ENCODE measurements at places on chromosomes 4 and X.

GRCh38 chr4:12963912-12964311 is 520.2 kb downstream of the RAB28 start:
- DNase-seq, result no peak

DNA sequence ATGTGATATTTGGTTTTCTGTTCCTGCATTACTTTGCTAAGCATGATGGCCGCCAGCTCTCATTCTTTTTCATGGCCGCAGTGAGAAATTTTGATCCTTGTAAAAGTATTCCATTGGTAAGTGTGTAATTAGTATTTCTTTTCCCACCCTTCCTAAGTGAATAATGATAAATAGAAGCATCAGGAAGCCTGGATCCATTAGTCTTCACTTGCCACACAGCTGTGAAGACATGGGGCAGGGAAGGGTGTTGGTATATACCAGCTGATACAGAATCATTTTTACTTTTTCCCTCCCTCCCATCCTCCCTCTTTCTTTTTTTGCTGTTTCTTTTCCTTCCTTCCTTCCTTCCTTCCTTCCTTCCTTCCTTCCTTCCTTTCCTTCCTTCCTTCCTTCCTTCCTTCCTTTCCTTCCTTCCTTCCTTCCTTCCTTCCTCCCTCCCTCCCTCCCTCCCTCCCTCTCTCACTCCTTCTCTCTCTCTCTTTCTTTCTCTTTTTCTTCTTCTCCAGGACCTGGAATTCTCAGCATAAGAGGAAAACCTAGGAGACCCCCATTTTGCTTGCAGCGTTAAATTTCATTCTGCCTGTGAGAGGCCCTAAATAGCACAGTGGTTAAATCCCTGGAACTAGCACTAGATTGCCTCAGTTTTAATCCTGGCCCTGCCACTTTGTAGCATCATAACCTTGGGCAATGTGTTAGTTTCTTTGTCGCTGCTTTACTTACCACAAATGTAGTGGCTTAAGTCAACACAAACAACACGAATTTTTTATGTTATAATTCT is 1.4 kb upstream of the NR0B1 start:
- DNase-seq, result no peak

DNA sequence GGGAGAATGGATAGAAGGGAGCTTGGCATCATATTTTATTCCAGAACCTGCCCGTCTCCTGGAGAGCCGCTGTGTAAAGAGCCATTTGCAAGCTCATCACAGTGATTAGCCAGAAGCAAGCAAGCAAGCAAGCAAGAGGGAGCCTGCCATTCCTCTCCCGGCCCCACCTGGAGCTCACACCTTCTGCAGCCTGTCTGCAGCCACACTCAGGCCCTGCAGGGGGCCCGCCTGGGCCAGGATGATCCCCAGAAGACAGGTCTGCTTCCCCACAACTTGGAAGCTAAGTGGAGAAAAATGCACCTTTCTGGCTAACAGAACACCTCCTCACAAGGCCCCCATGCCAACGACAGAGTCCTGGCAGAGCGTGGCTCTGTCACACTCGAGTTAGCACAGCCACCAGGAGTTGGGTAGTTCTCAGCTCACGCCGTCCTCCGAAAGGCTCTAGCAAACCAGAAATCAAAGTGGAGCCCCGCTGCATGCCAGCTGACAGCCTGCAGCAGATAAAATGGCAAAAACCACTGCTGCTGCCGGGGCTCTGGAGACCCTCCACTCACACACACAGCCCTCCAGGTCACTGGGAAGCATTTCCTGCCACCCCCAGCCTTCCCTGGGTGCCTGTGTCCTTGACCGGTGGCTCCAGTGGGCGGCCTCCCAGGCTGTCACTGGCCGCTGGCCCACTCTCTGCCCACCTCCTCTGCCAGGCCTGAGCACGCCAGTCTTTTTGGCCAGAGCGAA is 54.9 kb downstream of the DCTD start:
- no peak for DNase-seq

- peak; percentile 90 for DNase-seq
Measured at GRCh38 chrX:40107291-40108161, 9.8 kb upstream of the BCOR start.

GRCh38 chr4:133498149-133498548 is 349.1 kb downstream of the PCDH10 start:
- DNase-seq, result no peak

- DNase-seq, result no peak
Measured at GRCh38 chrX:102154218-102154860, 1.4 kb downstream of the BEX5 start.

DNA sequence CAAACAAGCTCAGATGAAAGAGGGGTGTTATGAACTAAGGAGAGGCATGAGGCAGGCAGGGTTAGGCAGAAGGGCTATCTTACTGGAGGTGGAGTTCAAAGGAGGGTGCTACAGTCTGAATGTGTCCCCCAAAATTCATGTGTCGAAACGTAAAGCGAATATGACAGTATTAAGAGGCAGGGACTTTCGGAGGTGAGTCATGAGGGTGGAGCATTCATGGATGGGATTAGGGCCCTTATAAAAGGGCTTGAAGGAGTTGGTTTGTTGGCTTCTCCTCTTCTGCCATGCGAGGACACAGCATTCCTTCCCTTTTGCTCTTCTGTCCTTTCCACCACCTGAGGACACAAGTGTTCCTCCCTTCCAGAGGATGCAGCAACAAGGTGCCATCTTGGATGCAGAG is 22.9 kb downstream of the APLN start:
- peak; percentile 44 for DNase-seq

DNA sequence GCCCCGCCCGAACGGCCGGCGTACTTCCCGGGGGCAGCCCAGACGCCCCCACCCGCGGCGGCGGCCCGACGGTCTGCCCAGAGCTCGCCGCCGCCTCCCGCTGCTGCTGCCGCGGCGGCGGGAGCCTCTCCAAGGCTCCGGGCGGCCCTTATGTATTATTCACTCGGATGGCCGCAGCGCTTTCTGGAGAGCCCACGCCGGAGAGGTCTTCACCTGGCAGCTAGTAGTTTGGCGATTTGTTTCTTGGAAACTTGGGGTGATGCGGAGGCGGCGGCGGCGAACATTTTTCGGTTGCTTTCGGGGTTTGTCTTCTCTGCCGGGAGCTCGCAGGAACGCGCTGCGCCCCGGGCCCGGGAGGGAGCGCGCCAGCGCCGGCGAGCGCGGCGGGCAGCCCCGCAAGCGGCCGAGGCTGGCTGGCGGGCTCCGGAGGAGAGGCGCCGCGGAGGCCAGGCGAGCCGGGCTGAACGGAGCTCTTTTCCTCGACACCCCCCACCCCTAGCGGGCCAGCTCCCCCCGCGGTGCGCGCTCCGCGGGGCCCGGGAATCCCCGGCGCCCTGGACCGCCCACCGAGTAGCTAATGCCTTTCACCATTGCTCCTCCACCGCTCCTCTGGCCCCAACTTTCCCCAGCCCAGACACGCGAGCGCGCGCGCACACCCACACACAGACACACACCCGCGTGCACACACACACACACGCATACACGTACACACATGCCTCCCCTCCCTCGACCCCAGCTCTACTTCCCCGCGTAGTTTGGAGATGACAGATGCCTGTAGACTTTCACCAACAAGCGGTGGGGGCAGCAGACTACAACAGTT is 113.5 kb downstream of the DHX15 start:
- no peak for DNase-seq

DNA sequence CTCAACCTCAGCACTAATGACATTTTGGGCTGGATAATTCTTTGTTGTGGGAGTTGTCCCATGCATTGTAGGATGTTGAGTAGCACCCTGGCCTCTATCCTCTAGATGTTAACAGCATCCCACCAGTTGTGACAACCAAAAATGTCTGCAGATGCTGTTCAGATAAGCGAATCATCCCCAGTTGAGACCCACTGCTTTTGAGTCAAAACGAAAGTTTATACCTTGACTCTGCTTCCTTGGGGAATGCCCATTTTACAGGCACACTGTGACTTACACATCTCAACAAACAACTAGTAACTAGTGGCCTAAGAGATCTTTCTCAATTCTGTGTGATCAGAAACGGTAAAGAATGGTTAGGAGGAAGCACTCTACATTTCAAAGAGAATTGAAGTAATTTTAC is 37.0 kb downstream of the SEPSECS start:
- DNase-seq, result no peak

DNA sequence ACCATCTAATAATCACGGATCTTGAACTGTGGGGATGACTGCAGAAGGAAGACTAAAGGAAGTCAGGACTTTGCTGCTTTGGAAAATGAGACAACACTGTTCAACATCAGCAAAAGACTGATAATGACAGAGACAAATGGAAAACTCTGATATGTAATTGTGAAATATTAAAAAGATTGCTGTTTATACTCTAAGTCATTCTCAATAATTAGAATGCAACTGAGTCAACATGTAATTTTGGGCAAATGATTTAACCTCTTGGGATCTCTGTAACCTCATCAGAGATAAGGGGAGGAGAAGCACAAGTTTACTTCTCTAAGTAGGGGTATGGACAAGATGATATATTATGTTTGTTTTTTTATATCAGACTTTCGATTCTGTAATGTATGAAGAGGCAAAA is 121.9 kb downstream of the GASK1B start:
- DNase-seq, result no peak

DNA sequence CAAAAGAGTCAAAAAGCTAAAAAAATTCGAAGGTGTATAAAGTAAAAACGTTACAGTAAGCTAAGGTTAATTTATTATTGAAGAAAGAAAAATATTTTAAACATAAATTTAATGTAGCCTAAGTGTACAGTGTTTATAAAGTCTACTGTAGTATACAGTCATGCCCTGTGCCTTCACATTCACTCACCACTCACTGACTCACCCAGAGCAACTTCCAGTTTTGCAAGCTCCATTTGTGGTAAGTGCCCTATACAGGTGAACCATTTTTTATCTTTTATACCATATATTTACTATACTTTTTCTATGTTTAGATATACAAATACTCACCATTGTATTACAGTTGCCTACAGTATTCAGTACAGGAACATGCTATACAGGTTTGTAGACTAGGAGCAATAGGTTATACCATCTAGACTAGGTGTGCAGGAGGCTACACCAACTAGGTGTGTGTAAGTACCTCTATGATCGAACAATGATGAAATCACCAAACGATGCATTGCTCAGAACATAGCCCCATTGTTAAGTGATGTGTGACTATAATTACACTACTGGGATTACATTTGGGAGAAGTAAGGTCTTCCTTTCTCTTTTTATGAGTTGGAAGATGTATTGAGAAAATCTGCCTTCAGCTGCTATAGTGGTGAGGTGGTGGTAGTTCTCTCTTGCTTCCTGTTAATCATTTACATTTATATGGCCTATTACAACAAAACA is 27.2 kb downstream of the TMSB4X start:
- DNase-seq, result peak; percentile 70

DNA sequence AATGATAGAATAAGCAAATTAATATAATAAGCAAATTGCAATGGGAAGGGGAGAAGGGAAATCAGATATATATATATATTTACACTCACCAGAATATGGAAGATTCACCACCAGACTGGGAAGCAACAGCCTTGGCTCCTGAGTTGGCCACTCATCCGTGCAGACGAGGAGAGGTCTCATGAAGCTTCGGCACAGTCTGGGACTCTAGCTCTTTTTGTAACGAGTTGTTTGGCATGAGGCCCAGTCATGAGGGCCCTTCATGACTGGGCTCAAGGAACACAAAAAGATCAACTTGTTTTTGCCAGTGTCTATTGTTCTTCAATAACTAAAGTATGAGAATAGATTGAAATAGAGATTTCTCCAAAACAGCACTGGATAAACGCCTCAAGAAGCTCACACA is 176.4 kb downstream of the ADGRA3 start:
- no peak for DNase-seq

DNA sequence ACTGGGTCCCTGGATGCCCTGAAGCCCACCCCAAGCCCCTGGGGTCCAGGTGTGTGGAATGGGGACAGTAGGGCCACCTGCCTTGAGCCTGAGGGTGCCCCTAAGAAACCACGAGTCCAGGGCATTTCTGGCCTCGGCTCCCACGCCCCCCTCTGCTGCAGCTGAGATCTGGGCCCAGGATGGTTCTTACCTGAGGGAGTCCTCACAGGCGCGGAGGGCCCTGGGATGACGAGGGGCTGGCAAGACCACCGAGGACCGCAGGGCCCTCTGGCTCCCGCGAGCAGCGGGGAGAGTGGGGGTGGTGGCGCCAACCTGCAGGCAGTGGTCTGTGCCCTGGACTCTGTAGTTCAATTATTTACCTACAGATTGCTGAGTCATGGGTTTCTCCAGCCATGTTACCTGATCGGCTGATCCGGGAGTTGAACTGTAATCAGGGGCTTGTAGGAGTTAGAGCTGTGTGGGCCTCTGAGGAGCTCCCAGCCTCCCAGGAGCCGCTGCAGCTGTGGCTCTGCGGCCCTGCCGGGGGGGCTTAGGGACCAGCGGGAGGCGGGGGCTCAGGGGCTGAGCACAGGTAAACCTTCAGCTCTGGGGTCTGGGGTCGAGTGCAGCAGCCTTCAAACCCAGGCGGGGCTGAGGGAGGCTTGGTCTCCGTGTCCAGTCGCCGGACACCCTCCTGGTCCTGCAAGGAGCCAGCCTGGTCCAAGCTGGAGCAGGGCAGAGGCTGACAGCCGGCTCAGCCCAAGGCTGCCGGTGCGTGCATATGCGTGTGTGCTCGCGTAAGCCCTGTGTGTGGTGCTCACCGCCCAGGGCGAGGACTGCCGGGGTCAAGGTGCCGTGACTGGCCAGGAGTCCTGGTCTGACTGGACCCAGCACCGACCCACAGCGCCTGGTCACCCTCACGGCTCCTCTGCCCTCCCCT is at the start of gene SLC26A1:
SLC26A1 (minus strand) TSS at position 294 of the 919 bp plus-strand sequence. CDS start 1,701 bp downstream, outside the sequence.
- DNase-seq, result no peak

- DNase-seq, result no peak
Measured at GRCh38 chrX:154908821-154909220, 22.7 kb downstream of the F8A1 start.

DNA sequence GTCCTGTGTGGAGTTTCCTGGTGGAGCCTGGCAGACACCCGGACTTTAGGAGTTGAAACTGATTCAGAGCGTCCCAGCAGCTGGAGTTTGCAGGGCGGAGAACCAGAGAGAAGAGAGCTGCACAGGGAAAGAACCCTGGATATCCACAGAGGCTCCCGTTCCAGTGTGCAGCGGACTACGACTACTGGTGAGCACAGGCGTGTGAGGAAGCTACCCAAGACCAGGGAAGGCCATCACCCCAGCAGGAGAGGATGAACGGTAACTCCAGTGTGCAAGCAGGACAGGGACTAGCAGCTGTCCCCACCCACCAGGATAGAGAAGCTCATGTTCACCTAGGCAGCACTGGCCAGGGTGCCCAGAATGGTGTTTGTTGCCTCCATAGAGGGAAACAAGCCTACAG is 2.3 kb downstream of the LAGE3 start:
- no peak for DNase-seq

DNA sequence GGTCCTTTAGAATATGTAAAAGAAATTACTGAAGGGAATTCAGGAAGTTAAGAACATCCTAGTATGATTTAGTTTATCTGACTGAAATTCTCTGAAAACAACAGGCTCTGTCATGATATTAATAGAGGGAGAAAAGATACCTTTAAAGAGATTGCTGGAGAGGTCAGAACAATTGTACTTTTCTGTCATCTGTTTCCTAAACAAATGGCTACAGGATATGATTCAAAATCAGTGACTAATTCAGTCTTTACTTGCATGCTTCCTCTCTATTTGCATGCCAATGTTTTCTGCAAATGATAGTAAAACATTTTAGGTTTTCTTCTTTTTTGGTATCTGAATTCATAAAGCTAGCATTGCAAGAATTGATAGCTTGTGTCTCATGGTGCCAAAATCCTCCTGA is 616.7 kb upstream of the PCDH7 start:
- DNase-seq, result no peak

Measured in CD14-positive monocyte (primary cell).